Pons (tissue), 1 donor: ENCODE measurements at places on chromosomes 1 and 21.
A peak's percentile ranks its signal among the peaks of the same experiment; 100 is the strongest.

DNA sequence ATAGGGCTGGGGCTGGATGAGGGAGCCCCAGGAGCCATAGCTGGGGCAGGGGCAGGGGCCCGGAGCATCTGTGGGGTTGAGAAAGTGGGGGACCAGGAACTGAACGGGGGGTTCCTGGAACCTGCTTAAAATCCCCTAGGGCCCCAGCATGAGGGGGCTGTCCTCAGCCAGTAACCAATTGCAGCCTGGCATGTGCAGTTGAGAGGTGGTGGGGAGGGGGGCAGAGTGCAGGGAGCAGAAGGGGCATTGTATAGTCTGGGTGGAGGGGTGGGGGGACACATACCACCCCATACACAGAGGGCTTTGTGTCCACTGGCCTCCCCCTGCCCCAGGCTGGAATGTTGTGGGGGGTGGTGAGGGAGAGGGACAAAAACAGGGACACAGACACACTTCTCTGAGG lies at the start of gene MPZ:
TSS of gene MPZ (minus strand) at position 101 of the 400 bp plus-strand sequence. CDS start at position 38, 63 bp downstream.
- DNase-seq = no peak

DNA sequence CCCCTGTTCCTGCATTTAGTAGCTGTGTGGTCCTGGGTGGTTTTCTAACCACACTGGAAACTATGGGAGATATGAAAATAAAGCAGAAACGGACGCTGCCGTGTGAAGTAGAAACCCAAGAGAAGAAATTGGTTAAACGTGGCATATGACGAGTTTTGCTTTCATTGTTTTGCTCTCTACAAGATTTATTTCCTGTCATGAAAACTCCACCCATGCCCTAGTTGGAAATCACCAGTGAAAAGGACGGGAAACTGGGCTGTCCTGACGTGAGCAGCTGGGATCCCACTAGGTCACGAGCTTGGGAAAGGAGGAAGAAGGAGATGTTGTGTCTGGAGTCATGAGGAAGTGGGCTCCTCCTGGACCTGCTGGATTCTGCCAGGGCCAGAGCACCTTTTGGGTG lies 120.8 kb upstream of the GADD45A start:
- DNase-seq = no peak

DNA sequence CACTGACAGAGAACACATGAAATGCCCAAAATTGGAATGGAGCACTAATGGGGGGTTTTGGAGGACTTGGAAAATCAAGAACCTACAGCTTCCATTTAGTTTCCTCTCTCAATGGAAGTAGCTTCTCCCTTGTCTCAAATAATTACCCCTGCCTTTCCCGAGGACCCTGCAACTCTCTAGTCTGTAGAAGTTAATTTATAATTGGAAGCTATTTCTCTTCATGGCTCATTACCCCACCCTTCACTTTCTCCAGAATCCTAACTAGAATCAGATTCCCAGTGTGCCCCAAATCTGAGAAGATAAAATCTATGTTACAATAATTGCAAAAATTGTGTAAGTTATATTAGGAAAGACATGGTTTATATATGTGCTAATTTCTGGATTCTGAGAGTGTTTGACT lies 181.5 kb upstream of the ATP1B1 start:
- no peak for DNase-seq

GRCh38 chr1:40317394-40318074 lies 448 bp upstream of the COL9A2 start:
- DNase-seq = peak; percentile 24

DNA sequence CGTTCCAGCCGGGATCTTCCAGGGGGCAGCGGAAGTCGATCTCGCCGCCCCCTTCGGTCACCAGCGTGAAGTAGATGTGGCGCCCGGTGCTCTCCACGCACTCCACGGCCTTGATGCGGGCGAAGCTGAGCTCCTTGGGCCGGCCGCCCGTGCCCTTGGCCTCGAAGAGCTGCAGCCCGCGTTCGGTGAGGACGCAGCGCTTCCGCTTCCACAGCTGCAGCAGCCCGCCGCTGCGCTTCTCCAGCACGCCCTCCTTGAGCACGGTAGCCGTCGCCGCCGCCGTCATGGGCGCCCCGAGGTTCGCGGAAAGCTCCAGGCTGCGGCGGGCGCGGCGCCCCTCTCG lies 516 bp downstream of the PHLDA3 start:
- DNase-seq = no peak

DNA sequence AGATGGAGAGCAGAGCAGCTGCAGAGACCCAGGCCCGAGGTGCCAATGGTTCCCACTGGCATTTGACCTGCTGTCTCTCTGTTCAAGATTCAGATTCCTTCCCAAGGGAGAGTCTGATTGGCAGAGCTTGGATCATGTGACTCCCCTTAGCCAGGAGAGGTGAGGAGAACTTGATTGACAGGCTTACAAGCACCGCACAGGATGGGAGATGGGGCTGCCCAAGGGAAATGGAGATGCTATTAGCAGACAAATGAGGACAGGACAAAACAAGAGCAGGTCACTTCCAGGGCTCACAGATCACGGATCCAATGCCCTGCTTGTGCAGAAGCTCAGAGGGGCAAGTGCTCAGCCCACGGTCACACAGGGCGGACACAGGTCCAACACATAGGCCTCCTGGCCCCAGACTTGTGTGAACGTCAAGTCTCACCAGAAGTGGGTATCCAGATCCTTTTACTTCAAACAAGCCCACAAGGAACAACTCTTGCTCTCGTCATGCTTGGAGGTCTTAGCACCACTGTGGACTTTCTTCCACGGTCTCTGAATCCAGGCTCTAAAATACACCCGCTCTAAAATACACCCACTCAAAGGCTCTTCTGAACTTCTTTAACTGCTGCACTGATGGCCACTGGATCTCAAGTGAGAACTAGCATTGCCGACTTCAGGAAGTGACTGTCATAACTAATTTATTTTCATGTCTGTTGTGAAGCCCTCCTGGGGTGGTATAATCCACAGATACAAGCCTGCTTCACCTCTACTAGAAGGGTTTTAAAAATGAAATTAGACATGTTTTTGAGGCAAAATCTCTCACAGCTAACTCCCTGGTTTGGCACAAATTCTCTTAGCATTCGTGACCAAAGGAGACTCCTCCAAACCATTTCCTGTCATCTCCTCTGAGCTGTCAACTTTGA lies 274.9 kb downstream of the RRAGC start:
- DNase-seq = no peak

DNA sequence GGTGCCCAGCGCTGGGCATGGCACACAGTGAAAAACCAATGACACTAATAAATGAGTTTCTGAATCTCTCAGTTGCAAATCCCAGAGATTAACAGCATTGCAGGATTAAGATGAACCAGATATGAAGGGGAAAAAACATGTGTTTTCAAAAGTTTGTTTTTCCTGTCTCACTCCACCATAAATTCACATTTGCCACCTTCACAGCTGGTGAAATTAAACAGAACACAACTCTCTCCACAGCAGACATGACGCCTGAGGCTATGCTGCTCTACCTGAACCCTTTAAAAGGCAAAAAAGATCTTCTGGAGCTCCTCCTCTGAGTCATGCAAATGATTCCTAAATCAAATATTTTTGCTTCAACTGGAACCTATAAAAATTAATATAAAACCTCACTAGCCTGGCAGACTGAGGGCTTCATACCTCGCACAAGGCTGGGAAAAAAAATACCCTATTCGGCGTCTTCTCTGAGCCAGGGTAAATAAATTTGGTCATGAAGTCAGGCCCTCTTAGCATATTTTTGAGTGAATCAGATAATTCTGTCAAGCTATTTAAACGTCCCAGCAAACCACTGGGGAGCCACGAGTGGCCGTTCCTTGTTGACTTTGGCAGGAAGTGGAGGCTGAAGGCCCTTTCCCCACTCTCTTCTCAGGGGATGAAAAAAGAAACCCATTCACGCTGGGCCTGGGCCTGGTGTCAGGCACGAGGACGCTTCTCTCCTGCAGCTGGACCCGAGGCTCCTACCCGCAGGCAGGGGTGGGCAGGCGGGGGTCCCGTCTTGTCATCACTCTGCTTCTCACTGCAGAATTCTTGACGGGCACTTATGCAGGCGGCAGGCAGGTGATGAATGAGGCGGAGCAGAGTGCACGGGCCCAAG lies 53.0 kb downstream of the DMRTB1 start:
- DNase-seq = peak; percentile 5

- DNase-seq = no peak
Observed at GRCh38 chr1:177130451-177130945, 34.0 kb downstream of the ASTN1 start.

GRCh38 chr21:25967901-25968438 lies 202.6 kb downstream of the APP start:
- no peak for DNase-seq

GRCh38 chr1:87683196-87683956 lies 354.7 kb downstream of the LMO4 start:
- peak; percentile 36 for DNase-seq

- DNase-seq = no peak
Observed at GRCh38 chr1:246678816-246679793, 45.1 kb upstream of the SCCPDH start.

DNA sequence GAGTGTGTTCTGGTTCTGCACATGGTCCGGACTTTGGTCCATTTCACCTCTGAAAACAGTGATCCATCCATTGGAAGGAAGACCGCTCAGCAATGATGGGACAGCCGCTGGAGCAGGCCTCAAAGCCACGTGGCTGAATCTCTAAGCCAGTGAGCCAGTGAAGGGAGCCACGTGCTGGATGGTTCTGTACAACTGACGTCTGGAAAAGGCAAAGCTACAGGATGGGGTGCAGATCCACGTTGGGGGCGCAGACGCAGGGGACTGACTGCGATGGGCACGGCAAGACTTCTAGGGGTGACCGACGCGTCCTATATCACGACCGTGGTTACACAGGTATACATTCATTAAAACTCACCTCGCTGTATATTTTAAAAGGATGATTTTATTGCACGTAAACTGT lies 10.2 kb upstream of the ARHGEF16 start:
- no peak for DNase-seq

GRCh38 chr1:68495968-68496679 lies 758 bp downstream of the DEPDC1 start:
- DNase-seq = no peak

GRCh38 chr1:244874974-244875579 lies 10.7 kb upstream of the HNRNPU start:
- no peak for DNase-seq

DNA sequence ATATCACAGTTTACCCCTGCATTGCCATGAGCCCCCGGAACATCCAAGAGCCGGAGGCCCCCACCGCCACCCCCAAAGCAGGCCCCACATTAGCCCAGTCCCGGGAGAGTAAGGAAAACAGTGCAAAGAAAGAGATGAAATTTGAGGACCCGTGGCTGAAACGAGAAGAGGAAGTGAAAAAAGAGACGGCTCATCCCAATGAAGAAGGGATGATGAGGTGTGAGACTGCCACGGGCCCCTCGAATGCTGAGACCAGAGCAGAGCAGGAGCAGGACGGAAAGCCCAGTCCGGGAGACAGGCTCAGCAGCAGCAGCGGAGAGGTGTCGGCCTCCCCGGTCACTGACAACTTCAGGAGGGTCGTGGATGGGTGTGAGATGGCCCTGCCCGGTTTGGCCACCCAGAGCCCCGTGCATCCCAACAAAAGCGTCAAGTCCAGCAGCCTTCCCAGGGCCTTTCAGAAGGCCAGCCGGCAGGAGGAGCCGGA lies 532.4 kb downstream of the KIF26B start:
- DNase-seq = no peak

DNA sequence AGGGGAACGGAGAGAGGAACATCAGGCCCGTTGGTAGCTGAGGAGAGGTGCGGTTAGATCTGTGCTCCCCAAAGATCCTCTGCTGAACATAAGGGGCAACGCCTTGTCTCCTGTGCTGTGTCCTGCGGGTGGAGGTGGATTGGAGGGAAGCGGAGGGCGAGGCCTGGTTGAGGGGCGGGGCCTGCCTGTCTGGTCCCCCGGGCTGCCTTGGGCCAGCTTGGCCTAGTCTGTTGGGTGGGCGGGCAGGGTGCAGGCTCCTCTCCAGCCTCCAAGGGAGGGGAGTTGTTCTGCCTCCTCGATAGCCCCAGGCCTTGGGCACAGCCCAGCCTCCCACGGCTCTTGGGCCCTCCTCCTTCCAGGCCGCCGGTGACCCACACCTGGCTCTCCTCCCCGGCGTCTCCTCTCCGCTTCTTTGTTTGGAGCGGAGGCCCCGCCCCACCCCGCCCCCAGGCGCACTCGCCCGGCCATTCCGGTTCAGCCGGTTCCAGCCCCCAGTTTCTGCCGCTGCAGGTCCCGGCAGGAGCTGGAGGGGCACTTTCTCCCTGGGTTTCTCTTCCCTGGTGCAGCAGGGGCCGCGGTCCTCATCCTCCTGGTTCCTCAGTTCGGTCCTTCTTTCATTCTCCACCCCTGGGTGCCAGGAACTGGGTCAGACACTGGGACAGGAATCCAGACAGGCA lies 19.4 kb downstream of the PTPRF start:
- DNase-seq = no peak

DNA sequence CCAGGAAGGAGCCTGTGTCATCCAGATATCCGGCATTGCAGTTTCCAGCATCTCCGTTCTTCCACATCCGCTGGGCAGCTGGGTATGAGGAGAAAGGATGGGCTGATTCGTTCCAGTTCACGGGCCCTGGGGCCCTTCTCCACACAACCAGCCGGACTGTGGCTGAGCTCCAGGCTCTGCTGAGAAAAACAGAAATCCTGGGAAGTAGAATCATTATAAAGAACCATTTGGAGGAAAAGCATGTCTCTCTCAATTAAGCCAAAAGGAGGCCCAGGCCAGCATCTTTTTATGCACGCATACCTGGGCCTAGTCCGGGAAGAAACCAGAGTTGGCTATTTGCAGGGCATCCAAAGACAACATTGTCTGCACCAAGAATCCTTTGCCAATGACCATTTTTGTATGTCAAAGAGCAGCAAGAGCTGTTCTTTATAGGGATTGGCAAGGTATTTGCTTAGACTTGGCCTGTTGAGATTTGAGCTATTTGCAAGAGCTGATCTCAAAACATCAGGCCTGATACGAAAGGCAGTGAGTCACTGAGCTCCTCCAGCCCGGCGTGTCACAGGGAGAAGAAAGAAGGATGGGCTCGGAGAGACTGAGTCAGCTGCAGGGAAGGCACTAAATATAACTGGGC lies 84.9 kb upstream of the ARHGEF16 start:
- peak; percentile 35 for DNase-seq

DNA sequence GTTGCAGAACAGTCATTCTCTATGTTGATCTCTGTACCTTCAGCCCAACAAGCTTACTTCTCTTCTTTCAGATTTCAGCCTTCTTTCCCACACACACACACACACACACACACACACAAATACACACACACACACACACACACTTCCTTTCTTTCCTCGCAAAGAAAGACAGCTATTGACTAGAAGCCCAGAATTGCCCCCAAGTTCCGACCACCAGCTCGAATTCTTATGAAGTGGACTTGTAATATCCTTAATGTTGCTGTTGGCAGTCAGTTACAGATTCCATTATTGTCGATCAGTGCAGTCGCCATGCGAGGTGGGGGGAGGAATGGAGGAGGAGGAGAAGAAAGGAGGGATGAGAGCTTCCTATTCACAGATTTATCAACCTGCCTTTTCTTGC lies 125.5 kb downstream of the CLEC20A start:
- peak; percentile 55 for DNase-seq

DNA sequence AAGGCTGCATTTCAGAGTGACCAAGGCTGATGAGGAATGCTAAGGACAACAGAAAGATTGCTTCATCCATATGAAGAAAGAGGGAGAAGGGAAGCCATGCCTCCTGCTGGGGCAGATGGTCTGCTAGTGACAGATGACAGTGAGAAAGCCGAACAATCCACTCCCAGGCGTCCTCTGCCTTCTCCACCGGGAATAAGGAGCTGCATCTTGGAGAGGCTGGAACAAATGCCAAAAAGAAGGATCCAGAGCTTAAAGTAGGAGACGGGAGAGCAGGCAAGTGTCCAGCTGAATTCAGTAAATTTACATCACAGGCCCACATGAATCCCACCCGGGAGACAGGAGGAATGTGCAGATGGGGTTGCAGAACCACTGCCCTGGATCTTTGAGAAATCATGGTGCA lies 33.4 kb downstream of the DDX20 start:
- DNase-seq = no peak
